ENCODE measurements at places on chromosomes 1 and 21. TPM values are rescaled to one million over a fixed set of nuclear protein-coding genes. Genes with fewer than 3 reads are reported as not detected.

DNA sequence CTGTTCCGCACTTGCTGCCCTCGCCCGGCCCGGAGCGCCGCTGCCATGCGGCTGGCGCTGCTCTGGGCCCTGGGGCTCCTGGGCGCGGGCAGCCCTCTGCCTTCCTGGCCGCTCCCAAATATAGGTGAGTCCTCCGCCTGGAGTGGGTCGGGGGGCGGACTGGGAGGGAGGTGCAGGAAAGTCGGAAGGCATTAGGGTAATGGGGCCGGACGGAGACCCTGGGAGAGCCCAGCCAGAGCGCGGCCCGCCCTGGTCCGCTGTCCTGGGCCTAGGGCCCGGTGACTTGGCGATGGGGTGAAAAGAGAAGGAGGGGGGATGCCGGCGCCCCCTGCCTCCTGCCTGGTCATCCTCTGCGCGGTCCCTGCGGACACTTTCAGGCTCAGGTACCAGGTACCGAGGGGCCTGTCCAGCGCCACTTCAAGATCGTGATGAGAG is 243 bp downstream of the ADAM15 start:
- H3K4me1 ChIP-seq: peaks cover 23% of the 10 kb centered on the region
- peaks cover 1% of the 10 kb centered on the region for H3K36me3 ChIP-seq
- H3K4me3 ChIP-seq: peak overlapping the region; percentile 88
- H3K27ac ChIP-seq: no peak overlapping the region
- H3K27me3 ChIP-seq: no peaks in the 10 kb centered on the region
- no peak for DNase-seq

DNA sequence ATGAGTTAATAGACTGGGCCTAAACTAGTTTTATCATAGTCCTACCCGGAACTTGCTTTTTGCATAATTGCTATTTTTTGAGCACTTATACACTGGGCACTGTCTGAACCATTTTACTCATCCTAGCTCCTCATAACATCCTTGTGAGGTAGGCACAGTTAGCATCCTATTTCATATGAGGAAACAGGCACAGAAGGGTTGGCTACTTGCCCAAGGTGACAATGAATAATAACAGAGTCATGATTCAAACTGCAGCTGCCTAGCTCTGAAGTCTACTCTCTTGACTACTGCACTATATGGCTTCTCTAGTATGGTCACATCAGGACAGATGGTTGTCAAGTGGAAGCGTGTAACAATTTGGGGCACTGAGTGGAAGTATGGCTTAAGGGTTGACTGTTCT is 18.2 kb upstream of the RC3H1 start:
- H3K27ac ChIP-seq: no peak overlapping the region
- no peak overlapping the region for H3K4me3 ChIP-seq
- H3K27me3 ChIP-seq: no peaks in the 10 kb centered on the region
- H3K36me3 ChIP-seq: no peaks in the 10 kb centered on the region

DNA sequence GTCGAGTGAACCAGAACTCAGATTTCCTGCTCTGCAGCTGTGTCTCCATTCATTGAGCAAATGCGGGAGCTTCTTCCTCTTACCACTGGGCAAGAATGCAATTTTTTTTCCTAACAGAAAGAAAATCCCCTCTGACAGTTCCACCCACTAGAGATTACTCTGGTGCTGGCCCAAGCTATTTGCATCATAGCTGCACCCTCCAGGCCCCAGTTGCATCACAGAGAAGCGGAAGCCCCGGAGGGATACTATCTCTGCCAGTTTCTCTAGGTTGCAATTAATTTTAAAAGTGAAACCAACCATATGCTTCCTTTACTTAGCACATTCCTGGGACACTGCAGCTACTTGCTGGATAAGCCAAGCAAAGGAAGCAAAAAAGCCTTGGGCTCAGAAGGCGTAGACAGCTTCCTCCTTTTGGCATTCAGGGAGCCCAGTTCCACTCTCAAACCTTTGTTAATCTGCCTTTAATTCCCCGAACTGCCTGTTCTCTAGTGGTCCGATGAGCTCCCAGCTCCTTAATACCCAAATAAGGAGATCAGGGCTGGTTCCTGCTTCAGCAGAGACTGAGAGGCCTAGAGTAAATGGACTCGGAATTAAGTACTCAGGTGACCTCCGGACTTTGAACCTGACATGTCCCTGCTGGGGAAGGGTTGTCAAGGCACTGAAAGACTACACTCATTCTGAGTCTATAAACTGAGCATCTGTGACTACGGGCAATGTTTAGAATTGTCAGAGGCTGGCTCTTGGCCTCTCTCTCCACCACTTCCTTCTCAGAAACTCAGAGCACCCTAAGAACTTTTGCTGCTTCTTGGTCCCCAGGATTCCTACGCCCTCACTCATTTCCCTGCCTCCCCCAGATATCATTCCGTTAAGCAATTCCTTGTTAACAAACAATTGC is 72.5 kb upstream of the TNFSF18 start:
- no peak overlapping the region for H3K27ac ChIP-seq
- H3K27me3 ChIP-seq: no peaks in the 10 kb centered on the region
- peaks cover 9% of the 10 kb centered on the region for H3K4me1 ChIP-seq
- peaks cover 1% of the 10 kb centered on the region for H3K36me3 ChIP-seq
- peak overlapping the region; percentile 20 for H3K4me3 ChIP-seq

GRCh38 chr21:37273440-37273839 is 6.3 kb upstream of the VPS26C start:
- H3K27ac ChIP-seq: no peak overlapping the region
- H3K4me3 ChIP-seq: no peak overlapping the region
- peaks cover 1% of the 10 kb centered on the region for H3K36me3 ChIP-seq
- peaks cover 6% of the 10 kb centered on the region for H3K4me1 ChIP-seq
- peaks cover 9% of the 10 kb centered on the region for H3K27me3 ChIP-seq
- no peak for DNase-seq

GRCh38 chr1:241202401-241202800 is 154.6 kb downstream of the RGS7 start:
- no peaks in the 10 kb centered on the region for H3K27me3 ChIP-seq
- no peaks in the 10 kb centered on the region for H3K36me3 ChIP-seq
- H3K4me1 ChIP-seq: no peaks in the 10 kb centered on the region
- H3K4me3 ChIP-seq: no peak overlapping the region

The SLC6A17 gene
- total RNA-seq: not detected

The NTMT2 gene
- not detected for total RNA-seq

The PLA2G2C gene
- total RNA-seq: not detected

The LIN28A gene
- total RNA-seq: not detected

DNA sequence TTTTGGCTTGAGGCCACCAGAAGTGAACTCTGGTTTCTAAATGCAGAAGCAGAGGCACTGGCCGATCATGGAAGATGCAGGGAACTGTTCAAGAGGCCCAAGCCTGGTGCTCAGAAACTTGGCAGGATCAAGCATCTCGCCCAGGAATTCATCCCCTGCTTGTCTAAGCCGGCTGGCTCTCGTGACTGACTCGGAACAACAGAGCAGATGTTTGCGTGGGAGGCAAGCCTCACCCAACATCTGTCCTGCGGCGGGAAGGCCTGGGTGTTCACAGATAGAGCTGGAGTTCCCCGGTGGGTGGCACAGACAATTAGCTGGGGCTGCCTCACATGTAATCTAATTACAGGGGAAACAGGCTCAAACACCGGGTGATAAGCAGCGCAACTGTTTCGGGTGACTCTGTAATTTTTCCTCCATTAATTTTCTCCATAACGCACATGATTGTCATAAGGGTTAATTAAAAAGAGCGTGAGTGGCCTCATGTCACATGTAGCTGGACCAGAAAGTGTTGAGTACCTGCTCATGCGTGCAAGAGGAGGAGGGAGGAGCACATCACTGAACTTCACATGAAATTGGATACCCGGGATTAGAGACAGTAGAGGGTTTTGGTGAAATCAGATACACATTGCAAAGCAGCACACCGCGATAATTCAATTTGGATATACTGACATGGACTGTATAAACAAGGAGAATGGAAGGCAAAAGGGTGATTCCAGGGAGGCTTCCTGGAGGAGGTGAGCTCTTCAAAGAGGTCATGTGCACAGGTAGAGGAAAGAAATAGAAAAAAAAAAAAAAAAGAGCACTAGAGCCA is 180.0 kb downstream of the ETS2 start:
- peaks cover 38% of the 10 kb centered on the region for H3K4me1 ChIP-seq
- peak; percentile 54 for DNase-seq
- H3K36me3 ChIP-seq: peaks cover 5% of the 10 kb centered on the region
- peaks cover 28% of the 10 kb centered on the region for H3K27me3 ChIP-seq
- H3K27ac ChIP-seq: peak overlapping the region; percentile 77

DNA sequence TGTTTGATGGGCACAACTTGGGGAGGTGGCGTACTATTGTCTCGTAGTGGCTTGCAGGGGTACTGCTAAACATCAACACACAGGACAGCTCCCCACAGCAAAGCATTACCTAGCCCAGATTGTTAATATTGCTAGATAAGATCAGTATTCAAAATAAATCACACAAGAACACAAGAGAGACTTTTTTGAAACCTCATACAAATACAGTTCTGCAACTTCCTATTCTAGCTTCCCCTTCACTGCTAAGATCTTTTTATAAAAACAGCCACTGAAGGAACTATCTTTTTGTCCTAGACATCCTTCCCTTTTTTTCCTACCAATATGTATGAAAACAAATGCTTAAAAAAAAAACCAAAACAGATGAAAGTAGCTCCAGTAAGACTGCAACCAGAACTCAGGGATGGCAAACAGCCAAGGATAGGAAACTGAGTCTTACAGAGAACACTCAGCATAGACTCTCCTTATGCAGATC is 137.8 kb upstream of the KRTAP19-8 start:
- peaks cover 14% of the 10 kb centered on the region for H3K4me1 ChIP-seq
- H3K27me3 ChIP-seq: no peaks in the 10 kb centered on the region

DNA sequence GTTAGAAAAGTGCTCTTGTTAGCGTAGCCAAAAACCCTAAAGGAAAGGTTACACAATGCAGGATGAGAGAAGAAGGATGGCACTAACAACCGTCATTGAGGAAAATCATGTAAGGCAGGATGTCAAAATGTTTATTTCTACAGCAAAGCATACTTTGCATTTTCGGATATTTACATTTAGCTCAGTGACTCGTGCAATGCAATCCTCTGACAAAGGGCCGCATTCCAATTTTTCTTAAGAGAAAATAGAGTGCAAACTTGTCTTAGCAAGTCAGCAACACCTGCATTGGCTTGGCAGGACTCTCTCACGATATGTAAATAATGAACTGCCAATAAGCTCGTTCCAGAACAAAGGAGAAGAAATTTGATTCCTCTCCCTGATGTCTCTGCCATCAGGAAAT is 33.3 kb downstream of the TIAM1 start:
- H3K4me1 ChIP-seq: no peaks in the 10 kb centered on the region
- no peaks in the 10 kb centered on the region for H3K36me3 ChIP-seq
- no peaks in the 10 kb centered on the region for H3K27me3 ChIP-seq
- H3K27ac ChIP-seq: no peak overlapping the region

DNA sequence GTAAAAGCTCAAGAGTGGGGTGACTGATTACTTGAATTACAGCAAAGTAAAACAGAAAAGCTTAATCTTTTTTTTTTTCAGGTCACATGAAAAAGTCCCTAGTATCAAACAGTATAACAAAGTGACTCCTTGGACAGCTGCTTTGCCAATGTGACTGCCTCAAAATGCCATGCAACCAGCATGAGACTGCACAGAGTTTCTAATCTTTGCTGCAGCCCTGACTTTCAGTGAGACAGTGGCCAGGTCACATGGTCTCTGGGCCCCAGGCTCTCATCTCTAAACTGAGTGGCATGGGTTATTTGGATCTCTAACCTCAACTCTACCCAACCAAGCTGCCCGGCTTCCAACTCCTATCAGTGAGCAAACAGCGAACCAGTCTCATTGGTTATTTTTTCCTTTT is 169.0 kb downstream of the VAV3 start:
- H3K4me3 ChIP-seq: no peak overlapping the region
- DNase-seq: no peak
- no peak overlapping the region for H3K27ac ChIP-seq
- H3K4me1 ChIP-seq: peaks cover 6% of the 10 kb centered on the region

The CAPN8 gene
- total RNA-seq: not detected

The CA14 gene
- total RNA-seq: not detected

DNA sequence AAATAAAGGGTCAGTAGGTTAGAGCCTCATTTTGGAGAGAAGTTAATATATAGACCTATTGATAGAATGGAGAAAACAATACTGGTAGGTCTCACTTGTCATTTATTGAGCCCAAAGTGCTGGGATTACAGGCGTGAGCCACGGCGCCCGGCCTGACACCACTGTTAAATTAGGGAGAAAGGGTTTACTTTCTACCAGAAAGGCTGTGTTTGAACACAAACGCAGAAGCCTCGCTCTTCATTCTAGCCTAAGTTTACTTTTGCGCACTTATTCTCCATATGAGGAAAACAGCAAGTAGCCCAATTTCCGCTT is 710 bp upstream of the PRPF3 start:
- H3K27me3 ChIP-seq: no peaks in the 10 kb centered on the region
- H3K27ac ChIP-seq: peak overlapping the region; percentile 99
- peaks cover 9% of the 10 kb centered on the region for H3K36me3 ChIP-seq

GRCh38 chr1:175935566-175936115 is 192.2 kb upstream of the TNR start:
- no peak for DNase-seq
- no peaks in the 10 kb centered on the region for H3K4me1 ChIP-seq
- H3K27me3 ChIP-seq: no peaks in the 10 kb centered on the region

The EIF4G3 gene
- total RNA-seq: 34.9 TPM

- H3K36me3 ChIP-seq: peaks cover 3% of the 10 kb centered on the region
- no peaks in the 10 kb centered on the region for H3K27me3 ChIP-seq
- H3K4me3 ChIP-seq: no peak overlapping the region
- H3K27ac ChIP-seq: no peak overlapping the region
- no peak for DNase-seq
Observed at GRCh38 chr1:221994939-221995338, 253.1 kb upstream of the DUSP10 start.

DNA sequence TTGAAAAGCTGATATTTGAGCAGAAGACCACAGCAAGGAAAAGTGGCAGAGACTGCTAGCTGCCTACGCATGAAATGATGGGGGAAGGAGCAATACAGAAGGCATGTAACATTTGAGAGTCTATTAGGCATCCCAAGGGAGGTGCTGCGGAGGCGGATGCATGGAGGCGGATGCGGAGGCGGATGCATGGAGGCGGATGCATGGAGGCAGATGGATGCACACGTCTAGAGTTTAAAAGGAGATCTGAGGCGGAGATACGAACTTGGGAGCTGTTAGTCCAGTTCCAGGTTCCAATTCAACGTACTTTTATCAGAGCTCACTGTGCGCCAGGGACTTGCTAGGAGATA is 744 bp upstream of the DDX20 start:
- peak; percentile 57 for DNase-seq
- peak overlapping the region; percentile 98 for H3K4me3 ChIP-seq
- H3K4me1 ChIP-seq: peaks cover 32% of the 10 kb centered on the region
- H3K36me3 ChIP-seq: peaks cover 6% of the 10 kb centered on the region

The CD160 gene
- total RNA-seq: 0.20 TPM

The CHIT1 gene
- total RNA-seq: 0.67 TPM
